ENCODE measurements at places on chromosomes 11 and 22.

DNA sequence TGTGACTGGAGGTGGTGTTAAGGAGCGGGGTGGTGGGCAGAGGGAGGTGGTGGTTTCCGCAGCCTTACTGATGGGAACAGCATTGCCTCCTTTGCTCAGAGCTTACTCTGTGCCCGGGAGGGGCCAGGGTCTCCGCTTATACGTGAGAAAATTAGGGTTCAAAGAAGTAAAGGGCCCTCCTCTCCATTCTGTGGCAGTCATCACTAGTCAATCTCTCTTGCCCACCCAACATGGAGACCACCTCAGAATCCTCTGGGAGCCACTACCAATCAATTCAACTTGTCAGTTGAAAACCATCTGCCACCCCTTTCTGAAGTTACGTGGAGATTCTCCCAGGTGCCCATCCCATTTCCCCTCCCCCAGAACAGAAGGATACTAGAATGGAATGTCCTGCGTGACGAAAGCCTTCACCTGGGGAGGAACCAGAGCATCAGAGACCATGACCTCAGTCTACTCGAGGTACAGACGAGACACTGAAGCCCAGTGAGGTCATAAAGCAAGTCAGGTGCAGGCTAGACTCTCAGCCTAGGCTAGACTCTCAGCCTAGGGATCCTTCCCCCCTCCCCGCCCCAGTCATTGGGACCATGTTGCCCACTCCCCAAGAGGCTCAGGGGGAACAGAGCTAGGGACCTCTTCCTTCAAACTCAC lies 2.0 kb downstream of the SELENOM start:
- DNase-seq, result no peak

DNA sequence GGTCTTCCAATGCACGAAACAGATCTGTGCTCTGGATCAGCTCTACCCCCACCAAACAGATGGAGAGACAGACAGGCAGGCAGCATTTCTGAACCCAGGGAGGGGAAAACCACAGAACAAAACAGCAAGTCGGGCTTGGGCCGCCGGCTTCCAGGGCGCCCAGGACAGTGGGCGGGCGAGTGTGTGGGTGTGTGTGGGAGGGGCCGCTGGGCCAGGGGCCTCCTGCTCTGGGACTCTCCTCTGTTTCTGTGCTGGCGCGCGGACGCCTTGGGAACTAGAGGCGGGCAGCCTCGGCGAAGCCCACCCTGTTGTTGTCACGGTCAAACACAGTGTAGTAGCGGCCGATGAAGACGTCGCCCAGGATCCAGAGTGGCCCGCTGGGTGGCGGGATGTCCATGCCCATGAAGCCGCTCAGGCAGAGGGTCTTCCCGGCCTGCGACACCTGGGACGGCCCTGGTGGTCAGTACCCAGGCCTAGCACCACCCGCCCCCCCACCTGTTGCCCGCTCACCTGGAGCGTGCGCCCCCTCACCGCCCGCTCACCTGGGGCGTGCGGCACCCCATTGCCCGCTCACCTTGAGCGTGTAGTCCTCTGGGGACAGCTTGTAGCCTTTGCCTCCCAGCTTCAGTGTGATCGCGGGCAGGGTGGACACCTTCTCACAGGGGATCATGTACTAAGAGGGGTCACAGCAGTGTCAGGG lies 3.0 kb upstream of the IFITM10 start:
- no peak for DNase-seq

DNA sequence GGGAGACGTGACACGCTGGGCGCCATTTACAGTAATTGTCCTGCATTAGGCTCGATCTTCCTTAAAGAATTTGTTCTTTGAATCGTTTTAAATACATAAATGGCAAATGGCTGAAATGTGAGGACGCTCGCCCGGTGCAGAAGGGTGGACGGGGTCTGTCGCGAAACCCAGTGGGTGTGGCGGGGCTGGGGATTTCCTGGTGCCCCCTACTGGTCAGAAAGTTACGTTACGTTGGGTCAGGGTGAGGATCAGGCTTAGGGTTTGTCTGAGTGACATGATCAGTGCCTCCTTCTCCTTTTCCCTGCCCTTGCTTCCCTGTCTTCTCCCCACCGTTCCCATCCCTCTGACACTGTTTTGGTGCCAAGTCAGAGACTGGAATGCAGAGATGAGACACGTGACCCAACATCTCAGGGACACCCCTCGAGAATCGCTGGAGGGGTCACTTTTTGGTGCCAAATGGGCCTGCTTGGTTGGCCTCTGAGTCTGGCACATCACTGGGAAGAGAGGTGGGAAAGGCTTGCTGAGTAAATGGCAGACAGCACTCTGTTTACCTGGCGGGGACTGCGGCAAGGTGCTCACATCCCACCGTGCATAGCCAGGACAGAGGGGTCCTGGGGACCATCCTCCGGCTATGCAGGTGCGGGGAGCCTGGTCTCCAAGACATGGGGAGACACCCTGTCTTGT lies 1107.6 kb downstream of the BRD1 start:
- DNase-seq, result no peak

- DNase-seq, result no peak
Observed at GRCh38 chr11:130588471-130588870, 140.0 kb downstream of the ADAMTS15 start.

DNA sequence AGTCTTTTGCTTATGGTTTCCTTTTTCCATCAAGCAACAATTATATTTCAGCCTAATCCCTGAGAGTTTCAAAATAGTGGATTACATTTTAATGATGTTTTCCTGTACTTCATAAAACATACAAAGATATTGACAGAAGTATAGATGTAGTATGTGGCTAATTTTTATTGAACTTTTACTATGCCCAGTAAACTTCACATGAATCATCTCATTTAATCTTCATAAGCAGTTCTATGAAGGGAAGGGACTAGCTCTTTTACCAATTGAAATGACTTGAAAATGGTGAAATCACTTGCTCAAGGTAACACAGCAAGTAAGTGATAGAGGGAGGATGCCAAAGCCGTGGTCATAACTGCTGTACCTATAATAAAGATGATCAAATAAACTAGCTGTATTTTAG lies 27.5 kb downstream of the RTN3 start:
- DNase-seq, result no peak

DNA sequence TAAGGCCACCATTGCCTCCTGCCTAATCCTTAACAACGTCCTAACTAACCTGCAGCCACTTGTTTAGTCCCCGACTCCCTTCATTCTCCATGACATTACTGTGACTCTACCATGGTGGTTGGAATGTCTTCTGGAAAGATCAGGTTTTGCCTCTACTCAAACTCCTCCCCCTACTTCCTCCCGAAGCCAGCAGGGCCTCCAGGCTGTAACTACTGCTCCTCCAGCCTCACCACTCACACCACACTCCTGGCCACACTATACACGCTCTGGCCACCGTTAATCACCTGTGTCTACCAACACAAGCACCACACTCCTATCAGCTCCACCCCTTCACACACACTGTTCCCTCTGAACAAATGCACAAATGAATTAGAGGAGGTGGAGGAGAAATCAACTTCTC lies 69.2 kb downstream of the PACSIN2 start:
- DNase-seq, result peak; percentile 41

DNA sequence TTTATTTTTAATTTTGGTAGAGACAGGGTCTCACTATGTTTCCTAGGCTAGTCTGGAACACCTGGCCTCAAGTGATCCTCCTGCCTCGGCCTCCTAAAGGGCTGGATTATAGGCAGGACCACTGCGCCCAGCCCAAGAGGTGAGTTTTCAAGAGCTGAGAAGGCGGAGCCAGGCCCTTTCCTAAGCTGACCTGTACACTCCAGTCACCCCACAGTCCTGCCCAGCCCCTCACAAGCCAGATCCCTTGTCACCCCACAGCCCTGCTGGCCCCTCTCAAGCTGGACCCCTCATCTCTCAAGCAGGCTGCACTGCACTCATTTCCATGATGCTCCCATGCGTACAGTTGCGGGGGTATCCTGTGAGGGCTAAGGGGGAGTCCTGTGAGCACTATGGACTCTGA lies 2.9 kb downstream of the DENND6B start:
- DNase-seq, result no peak

- DNase-seq, result no peak
Observed at GRCh38 chr11:46673713-46674462, 26.5 kb downstream of the ARHGAP1 start.

GRCh38 chr11:65917077-65917433 lies 1.8 kb downstream of the C11orf68 start:
- DNase-seq, result no peak

GRCh38 chr22:42648368-42649245 lies 585 bp downstream of the CYB5R3 start:
- DNase-seq, result no peak

GRCh38 chr11:120400564-120401364 lies 64.6 kb downstream of the ARHGEF12 start:
- DNase-seq, result no peak

DNA sequence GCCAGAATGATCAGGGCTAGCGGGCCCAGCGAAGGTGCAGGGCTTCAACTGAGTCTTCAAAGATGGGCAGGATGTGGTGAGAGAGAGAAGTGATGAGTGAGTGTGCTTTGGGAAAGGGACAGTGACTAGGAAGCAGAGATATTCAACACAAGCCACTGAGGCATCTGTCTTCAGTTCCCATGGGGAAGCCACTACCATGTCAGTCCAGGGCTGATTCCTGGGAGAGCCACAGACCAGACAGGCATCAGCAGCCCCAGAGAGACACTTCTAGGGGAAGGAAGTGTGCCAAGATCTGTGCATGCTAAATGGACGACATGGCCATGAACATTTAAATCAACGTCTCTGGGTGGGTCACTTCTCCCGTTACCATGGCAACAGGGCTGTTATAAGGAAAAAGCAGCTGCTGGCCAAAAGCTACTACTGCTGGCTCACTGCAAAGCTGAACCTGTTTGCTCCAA lies 28.5 kb downstream of the P4HA3 start:
- no peak for DNase-seq

DNA sequence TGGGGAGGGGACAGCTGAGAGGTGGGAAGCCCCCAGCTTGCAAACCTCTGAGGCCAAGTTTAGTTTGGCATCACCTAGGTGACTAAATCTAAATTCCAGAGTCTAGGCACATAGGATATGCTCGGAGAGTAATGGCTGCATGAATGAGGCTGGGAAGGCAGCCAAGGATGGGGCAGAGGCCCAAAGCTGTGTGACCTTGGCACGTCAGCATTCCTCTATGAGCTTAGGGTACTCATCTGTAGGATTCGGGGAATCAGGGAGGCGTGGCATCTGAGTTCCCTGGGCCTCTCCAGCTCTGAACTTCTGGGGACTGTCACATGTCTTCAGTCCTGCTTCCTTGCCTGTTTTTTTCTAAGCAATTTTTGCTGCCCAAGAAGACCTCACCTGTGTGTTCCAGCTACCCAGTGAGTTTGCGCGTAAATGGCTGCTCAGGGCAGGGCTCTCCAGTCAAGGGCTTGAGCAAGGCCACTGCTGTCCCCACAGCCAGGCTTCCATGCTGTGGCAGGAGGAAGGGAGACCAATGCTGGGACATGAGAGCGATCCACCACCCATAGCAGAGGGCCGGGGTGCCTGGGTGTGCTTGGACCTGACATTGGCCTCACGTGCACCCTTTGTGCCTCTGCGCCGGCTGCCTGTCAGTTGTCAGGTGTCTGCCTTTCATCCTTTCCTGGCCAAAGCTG lies 13.9 kb downstream of the DAGLA start:
- no peak for DNase-seq

DNA sequence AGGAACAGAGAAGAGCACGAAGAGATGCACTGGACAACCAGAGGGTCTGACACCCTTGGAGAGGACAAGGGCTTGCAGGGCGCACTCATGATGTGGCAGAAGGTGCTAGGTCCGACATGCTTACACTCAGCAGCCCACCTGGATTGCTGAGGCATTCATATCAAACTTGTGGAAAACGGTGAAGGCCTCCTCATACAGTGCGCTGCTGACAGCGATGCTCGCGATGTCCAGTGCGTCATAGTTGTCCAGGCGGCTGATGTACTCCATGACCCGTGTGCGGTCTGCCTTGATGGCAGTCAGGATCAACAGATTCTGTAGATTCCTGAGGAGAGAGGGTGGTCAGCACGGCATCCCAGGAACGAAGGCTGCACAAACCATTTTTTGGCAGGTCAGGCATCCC lies 31.7 kb upstream of the SLC25A1 start:
- no peak for DNase-seq

DNA sequence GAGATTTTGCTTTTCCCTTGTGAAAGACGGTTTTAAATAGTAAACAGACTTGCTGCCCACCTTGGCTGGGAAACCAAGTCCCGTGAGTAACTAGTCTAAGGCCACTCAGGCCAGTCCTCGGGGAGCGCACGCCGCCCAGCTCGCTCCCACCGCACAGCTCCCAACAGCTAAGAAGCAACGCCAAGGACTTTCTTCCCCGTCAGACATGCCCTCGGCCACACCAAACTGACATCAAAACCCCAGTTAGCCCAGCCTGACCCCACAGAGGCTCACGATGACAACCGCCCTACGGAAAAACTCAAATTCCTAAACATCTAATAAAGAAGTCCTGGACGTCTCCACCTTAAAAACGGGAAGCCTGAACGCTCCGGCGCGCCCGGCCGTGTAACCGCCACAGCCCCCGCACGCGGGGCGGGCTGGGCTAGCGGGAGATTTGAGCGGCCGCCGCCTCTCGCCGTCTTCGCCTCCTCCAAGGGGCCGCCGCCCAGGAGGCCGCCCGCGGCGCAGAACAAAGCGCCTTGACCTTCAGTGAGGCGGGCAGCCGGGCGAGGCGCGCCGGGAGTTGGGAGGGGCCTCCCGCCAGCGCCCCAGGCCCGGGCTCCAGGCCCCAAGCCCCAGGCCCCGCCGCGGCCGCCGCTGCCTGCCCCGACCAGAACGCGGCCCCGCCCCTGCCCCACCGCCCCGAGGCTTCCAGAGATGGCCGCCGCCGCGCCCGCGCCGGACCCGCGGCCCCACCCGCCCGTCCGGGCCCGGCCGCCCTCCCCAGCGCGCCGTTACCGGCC lies 486 bp downstream of the NAP1L4 start:
- DNase-seq, result no peak

GRCh38 chr11:20536784-20537183 lies 62.6 kb upstream of the SLC6A5 start:
- DNase-seq, result no peak

DNA sequence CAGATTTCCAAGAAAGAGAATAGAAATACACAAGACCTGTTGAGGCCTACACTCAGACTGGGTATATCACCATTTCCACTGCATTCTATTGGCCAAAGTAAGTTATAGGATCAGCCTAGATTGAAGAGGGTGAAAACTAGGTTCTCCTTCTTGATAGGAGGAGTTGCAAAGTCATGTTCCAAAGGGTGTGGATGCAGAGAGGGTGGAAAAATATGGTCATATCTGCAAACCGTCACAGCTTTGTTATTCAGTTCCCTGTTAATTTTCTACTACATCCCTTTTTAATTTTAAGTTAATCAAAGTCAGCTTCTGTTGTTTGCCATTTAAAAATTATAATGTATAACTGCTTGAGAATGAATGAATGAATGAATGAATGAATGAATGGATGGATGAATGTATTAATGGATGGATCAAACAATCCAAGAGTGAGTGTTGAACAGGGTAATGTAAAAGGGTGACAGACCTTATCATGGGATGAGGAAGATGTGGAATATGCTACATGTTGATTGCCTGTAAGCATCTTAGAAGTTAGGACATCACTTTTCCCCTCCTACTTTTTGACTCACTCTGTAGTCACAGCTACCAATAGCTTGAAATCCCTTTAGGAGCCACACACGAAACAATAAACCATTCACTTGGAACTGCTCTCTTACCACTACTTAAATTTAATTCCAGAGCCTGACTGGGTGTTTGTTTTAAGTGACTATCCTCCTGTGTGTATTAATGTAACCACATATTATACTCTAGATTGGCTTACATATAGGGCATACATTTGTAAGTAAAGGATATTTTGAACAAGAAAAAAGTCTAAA lies 121.5 kb downstream of the CCDC34 start:
- no peak for DNase-seq

GRCh38 chr11:61699737-61700160 lies 19.6 kb downstream of the DAGLA start:
- DNase-seq, result no peak
